ENCODE measurements at places on chromosomes 4 and X.

- DNase-seq: no peak
Measured at GRCh38 chr4:73405138-73405537, 1.1 kb downstream of the ALB start.

- peak; percentile 37 for DNase-seq
Measured at GRCh38 chr4:185541251-185541727, 6.0 kb upstream of the PDLIM3 start.

DNA sequence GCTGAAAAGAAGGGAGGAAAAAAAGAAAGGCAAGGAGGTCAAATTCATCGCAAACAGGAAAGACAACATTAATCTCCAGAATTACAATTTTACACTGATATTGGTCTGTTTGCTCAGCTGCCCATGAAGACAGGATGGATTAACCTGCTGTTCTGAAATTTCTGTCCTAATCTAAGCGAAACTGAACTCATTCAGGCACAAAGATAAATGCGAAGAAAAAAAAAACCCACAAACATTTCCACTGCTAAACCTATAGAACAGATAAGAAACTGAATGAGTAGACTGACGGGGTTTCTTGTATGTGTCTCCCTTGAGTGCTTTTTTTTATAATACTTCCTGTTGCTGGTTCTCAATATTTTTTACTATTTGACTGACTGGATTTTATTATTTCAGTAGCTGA is 251.8 kb upstream of the FTHL17 start:
- DNase-seq: no peak

DNA sequence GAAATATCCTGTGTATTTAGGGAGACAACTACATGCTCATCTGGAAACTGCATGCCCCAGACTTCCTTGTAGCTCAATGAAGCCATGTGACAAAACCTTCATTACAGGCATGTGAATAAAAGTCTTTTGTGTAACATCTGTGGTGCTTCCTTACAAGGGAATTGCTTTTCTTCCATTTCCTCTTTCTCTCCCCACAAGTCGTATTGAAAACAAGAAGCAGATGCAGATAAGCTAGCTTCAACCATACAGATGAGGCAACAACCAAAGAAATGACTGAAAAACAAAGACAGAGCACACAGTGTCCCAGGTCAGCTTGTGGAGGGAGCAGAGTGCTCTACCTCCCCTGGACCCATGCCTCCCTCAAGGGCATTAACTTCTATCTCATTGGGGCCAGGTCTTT is 115.8 kb upstream of the INPP4B start:
- DNase-seq: no peak

DNA sequence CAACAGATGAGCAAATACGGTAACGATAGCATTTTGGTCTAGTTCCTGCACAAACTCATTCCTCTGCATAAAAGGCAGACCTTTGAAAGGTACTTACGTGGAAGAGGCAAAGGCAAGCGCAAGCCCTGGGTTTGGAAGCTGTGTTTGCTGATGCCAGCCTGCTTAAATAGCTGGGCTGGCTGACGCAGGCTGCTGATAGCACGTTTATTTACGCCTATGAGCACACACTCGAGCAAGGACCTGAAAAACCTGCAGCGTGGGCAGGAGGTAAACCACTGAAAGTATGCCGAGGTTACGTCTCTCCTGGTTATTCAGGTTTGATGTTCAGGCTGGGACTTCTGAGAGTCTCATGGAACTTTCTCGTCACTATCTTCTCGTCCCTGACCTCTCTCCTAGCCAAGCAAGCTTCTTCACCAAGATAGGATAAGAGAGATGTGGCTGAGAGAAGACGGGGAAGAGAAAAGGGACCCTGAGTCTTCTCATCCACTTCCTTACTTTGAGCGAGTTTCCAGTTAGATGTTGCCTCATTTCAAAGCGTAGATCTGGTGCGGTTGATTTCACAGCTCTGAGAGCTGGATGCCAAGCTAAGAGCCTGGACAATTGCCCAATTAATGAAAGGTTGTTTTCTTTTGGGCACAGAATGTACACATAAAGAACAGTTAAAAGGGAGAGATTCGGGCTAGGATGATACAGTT is at the start of gene HOPX:
HOPX (minus strand) TSS at position 139 of the 695 bp plus-strand sequence. CDS start 23,480 bp downstream, outside the sequence.
- DNase-seq: no peak

- DNase-seq: peak; percentile 30
Measured at GRCh38 chr4:112099701-112100297, 45.5 kb upstream of the FAM241A start.

GRCh38 chr4:154471526-154472331 is 19.9 kb downstream of the DCHS2 start:
- DNase-seq: no peak

- no peak for DNase-seq
Measured at GRCh38 chrX:54776987-54777672, 20.9 kb downstream of the ITIH6 start.

GRCh38 chrX:21369613-21370012 is 4.6 kb upstream of the CNKSR2 start:
- DNase-seq: no peak

DNA sequence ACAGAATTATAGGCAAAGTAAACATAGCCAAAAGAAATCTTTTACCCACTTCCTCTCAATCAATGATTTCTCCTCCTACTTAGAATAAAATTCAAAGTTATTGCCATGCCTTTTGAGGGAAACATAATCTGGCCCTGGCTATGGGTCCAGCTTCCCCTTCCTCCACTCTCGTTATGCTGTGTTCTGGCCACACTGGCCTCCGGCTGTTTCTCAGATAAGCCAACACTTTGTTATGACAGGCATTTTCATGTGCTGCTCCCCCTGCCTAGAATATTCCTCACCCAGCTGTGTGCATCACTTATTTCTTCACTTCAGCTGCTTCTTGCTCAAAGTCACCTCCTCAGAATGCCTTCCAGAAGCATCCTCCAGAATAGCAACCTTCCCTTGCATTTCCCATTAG is 386.6 kb upstream of the AADAT start:
- DNase-seq: no peak

DNA sequence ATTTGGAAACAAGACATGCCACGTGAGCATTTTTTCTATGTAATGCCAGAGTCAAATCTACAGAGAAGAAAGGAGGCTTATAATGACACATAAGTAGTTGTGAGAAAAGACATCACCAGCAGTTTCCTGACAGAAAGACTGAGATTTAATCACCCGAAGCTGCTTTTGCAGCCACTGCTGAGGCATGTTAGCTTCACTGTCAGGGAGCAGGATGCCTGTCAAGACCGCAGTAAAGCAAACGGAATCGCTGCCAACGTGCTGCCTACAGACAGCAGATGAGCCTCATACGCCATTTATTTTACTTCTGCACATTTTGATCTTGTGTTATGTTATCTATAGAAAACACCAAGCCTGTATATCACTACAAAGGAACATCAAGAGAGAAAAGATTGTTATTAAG is 68.7 kb upstream of the NDST3 start:
- no peak for DNase-seq

DNA sequence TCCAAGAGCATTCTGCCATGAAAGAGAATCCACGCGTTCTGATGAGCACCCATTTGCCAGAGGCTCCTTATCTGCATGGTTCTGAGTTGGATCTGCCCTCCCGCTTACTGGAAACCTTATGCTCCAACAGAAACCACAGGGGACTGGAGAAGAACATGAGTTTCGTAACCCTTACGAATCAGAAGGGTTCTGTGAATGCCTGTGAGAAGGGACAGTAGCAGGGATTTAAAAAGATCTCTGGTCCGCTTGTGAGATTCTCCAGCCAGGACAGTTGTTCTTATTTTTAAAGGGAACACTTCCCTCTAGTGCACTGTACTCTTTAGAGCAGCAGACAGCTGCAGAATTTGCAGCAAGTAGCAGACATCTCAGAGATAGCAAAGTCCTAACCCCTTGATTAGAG is 22.5 kb upstream of the CENPU start:
- no peak for DNase-seq

- no peak for DNase-seq
Measured at GRCh38 chrX:119695535-119696050, 2.6 kb upstream of the SEPTIN6 start.

- DNase-seq: no peak
Measured at GRCh38 chrX:107549504-107549903, 78.8 kb upstream of the PRPS1 start.

DNA sequence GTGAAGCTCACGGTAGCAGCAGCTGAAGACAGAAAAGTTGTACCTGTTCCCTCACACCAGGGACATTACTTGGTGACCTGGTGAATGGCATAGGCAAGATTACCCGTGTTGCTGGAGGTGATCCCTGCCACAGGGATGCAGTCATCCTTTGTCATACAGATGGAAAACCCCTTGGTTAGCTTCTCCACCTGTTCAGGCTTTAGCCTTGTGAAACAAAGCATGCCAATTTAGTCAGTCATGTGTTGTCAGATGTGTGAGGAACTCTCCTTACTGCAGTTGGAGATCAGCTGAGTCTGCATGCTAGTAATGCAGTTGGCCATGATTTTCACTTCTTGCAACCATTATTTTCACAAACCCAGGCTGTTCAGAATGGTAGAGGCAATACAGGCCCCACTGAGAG is 41.0 kb downstream of the AMELX start:
- DNase-seq: no peak

DNA sequence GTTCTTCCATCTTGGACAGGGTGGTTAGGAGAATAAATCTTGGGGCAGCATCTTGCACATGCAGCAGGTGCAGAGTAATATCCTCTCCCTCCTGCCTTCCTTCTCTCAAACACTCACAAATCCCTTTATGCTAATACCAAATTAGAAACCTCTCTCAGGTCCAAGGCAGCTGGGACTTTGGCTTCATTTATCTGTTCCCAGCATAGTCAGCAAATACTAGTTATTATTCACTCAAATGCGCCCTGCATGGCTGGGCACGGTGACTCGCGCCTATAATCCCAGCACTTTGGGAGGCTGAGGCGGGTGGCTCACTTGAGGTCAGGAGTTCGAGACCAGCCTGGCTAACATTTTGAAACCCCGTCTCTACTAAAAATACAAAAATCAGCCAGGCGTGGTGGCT is 156.0 kb upstream of the GALNT7 start:
- no peak for DNase-seq

DNA sequence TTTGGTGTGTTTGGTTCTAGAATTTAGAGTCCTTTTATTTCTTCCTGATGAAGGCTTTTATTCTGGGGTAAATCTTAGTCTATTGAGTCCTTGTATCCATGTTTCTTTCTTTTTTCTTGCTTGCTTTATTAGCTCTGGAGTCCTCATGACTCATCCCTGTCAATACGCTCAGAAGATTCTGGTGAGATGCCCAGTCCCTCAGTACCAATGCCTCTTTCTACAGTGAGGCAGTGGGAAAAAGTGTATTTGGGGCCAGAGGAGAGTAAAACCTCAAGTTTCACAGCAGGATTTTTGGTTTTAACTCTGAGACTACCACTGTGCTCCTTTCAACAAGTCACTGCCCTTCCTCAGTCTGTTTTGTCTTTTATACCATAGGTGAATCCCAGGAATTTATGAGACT is 368.0 kb downstream of the GBA3 start:
- DNase-seq: no peak

- peak; percentile 42 for DNase-seq
Measured at GRCh38 chr4:104022831-104023230, 303.0 kb upstream of the TACR3 start.

DNA sequence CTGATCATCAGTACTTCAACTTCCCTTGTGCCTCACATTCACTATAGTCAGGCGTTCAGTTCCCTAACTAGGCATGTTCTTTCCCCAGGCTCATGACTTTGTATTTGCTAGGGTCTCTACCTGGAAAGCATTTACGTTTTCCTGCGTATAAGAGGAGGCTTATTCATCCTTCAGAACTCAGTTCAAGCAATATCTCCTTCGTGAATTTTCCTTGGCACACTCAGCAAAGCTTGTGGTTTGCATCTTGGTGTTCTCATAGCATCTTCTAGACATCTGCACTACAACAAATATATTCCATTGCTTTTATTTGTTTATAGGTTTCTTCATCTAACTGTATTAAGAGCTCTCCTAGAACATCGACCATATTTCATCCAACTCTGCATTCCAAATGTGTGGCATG is 2.6 kb downstream of the CXCL6 start:
- no peak for DNase-seq

- no peak for DNase-seq
Measured at GRCh38 chr4:113893546-113893945, 85.9 kb downstream of the ARSJ start.

GRCh38 chr4:86595426-86595805 is 1.3 kb downstream of the PTPN13 start:
- DNase-seq: peak; percentile 41

GRCh38 chr4:156362581-156362980 is 408.9 kb upstream of the CTSO start:
- DNase-seq: no peak

DNA sequence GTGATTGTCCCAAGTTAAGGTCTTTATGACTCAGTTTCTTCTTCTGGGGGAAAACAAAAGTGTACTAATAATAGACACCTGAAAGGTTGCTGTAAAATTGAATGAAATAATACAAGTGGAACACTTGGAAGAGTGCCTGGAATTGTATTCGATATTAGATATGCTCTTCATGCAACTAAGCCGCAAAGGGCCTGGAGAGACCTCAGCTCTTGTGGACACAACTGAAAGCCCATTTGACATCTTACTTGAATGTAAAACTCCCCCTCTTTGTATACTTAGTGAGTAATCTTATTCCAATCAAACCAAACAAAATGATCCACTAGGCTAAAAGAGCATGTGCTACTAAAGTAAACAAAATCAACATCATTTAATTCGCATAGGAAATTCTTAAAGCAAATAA is 511 bp upstream of the MAP9 start:
- no peak for DNase-seq

- DNase-seq: no peak
Measured at GRCh38 chrX:74531081-74531480, 83.3 kb downstream of the RLIM start.

- no peak for DNase-seq
Measured at GRCh38 chrX:649166-649565, 18.6 kb downstream of the SHOX start.

Data from NCI-H526 (cell line).